ENCODE measurements at places on chromosomes 7 and 10. TPM values are rescaled to one million over a fixed set of nuclear protein-coding genes. Genes with fewer than 3 reads are reported as not detected.

- H3K27ac ChIP-seq, result no peak overlapping the region
- H3K4me1 ChIP-seq, result no peaks in the 10 kb centered on the region
- no peaks in the 10 kb centered on the region for H3K36me3 ChIP-seq
- DNase-seq, result no peak
- no peak overlapping the region for H3K4me3 ChIP-seq
Observed at GRCh38 chr7:36509962-36510361, 120.3 kb downstream of the ANLN start.

DNA sequence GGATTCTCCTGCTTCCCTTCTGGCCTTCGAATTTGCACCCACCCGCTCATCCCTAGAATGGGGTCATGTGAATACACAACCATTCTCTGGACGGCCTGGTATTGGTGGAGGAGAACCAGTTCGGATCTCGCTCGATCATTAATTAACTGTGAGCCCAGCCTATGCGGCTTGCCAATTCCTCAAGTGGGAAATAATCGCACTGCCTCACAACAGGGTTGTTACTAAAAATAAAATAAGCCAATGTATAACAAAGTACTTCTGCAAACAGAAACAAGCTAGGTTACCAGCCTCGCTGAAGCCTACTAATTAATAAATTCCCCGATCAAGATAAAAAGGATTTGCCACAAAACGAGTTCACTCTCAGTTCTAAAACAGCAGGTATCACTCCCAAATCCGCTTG is 16.2 kb downstream of the CTBP2 start:
- DNase-seq, result no peak
- H3K36me3 ChIP-seq, result peaks cover 6% of the 10 kb centered on the region
- H3K4me3 ChIP-seq, result no peak overlapping the region

- DNase-seq, result no peak
- H3K27ac ChIP-seq, result no peak overlapping the region
- H3K4me3 ChIP-seq, result no peak overlapping the region
Observed at GRCh38 chr7:23266918-23267317, 20.3 kb downstream of the GPNMB start.

DNA sequence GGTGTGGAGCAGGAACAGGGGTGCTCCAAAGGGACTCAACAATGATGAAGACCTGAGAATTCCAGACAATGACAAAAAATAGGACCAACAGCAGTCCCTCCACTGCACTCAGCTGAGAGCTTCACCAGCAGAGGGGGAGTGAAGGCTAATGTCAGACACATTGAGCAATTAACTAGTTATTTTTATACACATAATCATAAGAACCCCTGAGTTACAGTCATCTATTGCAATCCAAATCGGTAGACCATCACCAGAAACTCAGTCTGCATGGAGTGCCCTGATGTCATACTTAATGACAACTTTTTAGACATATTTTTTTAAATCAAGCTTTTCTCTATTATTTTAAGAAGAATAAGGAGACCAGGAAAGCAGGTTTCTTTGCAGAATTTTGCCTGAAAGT is 30.6 kb upstream of the IKZF1 start:
- H3K27me3 ChIP-seq, result no peaks in the 10 kb centered on the region
- no peaks in the 10 kb centered on the region for H3K4me1 ChIP-seq
- no peak for DNase-seq
- H3K36me3 ChIP-seq, result no peaks in the 10 kb centered on the region

OPN1SW gene
- total RNA-seq, result not detected

ASAH2 gene
- total RNA-seq, result 3.3 TPM

GIMAP6 gene
- not detected for total RNA-seq
